ENCODE measurements at places on chromosomes 6 and 20. TPM values are rescaled to one million over a fixed set of nuclear protein-coding genes. Genes with fewer than 3 reads are reported as not detected.

ZBTB12 gene
- total RNA-seq, result 9.8 TPM

RNASET2 gene
- 19.6 TPM for total RNA-seq

ADGRG6 gene
- total RNA-seq, result 0.33 TPM

EMILIN3 gene
- under 0.01 TPM for total RNA-seq

PLG gene
- total RNA-seq, result not detected

CD83 gene
- 4.5 TPM for total RNA-seq

ACSS2 gene
- total RNA-seq, result 50.4 TPM

MEI4 gene
- total RNA-seq, result not detected

MAS1 gene
- not detected for total RNA-seq

SASH1 gene
- total RNA-seq, result 106 TPM

BIRC7 gene
- not detected for total RNA-seq

TBX18 gene
- 55.7 TPM for total RNA-seq

NKAPL gene
- total RNA-seq, result 0.73 TPM

LRRC73 gene
- total RNA-seq, result 0.50 TPM

PDE7B gene
- total RNA-seq, result 48.1 TPM

TBC1D32 gene
- total RNA-seq, result 20.5 TPM

RRAGD gene
- total RNA-seq, result 1.3 TPM

ARFRP1 gene
- total RNA-seq, result 42.9 TPM

AP5S1 gene
- 23.0 TPM for total RNA-seq

FLRT3 gene
- total RNA-seq, result 5.0 TPM

SPDEF gene
- total RNA-seq, result not detected

COL19A1 gene
- total RNA-seq, result not detected

GRM1 gene
- total RNA-seq, result under 0.01 TPM

SLCO4A1 gene
- 1.3 TPM for total RNA-seq

HLA-DPA1 gene
- 1.7 TPM for total RNA-seq

RIPPLY2 gene
- 0.29 TPM for total RNA-seq

DSP gene
- total RNA-seq, result 0.44 TPM

TOMM34 gene
- total RNA-seq, result 29.1 TPM

SLC13A3 gene
- total RNA-seq, result 6.0 TPM

KIF25 gene
- not detected for total RNA-seq

C20orf141 gene
- total RNA-seq, result not detected

RAD21L1 gene
- not detected for total RNA-seq

KCNQ5 gene
- 0.87 TPM for total RNA-seq

F13A1 gene
- not detected for total RNA-seq

PACRG gene
- total RNA-seq, result 1.3 TPM

ENPP5 gene
- 0.17 TPM for total RNA-seq

HCK gene
- not detected for total RNA-seq

IL17F gene
- not detected for total RNA-seq

THBS2 gene
- total RNA-seq, result 141 TPM

IP6K3 gene
- total RNA-seq, result 0.50 TPM

DDAH2 gene
- total RNA-seq, result 93.8 TPM

CHMP4B gene
- 38.8 TPM for total RNA-seq

RGS19 gene
- total RNA-seq, result 7.4 TPM

GINS1 gene
- 9.6 TPM for total RNA-seq

RWDD1 gene
- total RNA-seq, result 31.6 TPM

TRIM31 gene
- total RNA-seq, result not detected

PROCR gene
- total RNA-seq, result 49.1 TPM

SFTA2 gene
- not detected for total RNA-seq

SYNDIG1 gene
- total RNA-seq, result 0.17 TPM

RSPO3 gene
- 2.3 TPM for total RNA-seq

FILIP1 gene
- total RNA-seq, result 0.29 TPM

SLC22A3 gene
- 0.58 TPM for total RNA-seq

ARMH2 gene
- total RNA-seq, result not detected

BMP6 gene
- total RNA-seq, result 1.3 TPM

LY6G5C gene
- total RNA-seq, result 0.73 TPM

PREX1 gene
- 16.9 TPM for total RNA-seq

FAM83C gene
- total RNA-seq, result not detected

POM121L2 gene
- total RNA-seq, result not detected

SLC16A10 gene
- not detected for total RNA-seq

Measured in smooth muscle cell of trachea (primary cell).